Inflammatory macrophage (primary cell): ENCODE measurements at places on chromosomes 3 and 15.

DNA sequence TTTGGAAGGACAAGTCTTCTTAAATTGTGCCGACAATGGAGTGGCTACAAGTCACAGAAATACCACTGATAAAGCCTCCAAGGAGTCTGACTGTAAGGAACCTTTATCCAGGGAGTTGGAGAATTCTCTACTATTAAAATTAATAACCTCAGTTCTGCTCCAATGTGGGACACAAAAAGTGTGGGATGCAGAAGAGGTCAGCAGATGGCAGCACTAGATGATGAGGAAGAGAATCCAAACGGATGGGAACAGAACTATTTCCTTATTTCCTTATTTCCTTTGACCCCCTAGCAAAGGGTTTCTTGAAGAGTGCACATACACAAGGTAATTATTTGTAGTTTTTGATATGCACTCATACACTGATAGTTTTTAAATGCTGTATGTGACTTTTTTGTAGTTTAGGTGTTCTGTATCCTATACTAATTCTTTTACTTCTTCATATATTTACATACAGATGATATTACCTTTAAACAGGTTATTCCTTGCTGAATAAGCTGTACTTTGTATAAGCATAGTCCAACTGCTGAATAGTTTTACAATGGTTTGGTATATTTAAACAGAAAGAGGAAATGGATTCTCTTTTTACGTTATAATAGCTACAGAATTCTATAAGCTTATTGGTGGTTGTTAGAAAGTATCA lies 25.6 kb upstream of the NLGN1 start:
- peak; percentile 26 for DNase-seq

DNA sequence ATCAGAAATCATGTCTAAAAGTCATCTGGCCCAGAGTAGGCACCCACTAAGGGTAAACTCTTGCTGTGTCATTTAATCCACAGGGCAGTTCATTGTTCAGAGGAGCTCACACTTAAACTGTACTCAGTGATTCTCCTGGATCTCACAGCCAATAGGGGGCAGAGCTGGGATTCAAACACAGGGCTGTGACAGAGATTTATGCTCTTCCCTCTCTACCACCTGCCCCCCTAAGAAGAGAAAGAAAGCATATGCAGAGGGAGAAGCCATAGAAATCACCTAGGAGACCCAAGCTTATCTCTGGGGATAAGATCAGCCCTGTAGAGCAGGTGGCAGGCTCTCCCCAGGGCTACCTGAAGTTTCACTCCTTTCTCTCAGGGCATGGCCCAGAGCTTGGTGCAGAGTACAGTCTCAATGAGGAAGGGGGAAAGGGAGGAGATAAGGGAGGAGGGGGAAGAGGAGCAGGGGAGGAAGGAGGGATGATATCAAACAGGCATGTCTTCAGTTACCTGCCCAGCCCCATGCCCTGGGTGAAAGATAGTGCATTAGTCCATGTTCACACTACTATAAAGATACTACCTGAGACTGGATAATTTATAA lies 51.8 kb upstream of the ADPGK start:
- DNase-seq, result no peak

DNA sequence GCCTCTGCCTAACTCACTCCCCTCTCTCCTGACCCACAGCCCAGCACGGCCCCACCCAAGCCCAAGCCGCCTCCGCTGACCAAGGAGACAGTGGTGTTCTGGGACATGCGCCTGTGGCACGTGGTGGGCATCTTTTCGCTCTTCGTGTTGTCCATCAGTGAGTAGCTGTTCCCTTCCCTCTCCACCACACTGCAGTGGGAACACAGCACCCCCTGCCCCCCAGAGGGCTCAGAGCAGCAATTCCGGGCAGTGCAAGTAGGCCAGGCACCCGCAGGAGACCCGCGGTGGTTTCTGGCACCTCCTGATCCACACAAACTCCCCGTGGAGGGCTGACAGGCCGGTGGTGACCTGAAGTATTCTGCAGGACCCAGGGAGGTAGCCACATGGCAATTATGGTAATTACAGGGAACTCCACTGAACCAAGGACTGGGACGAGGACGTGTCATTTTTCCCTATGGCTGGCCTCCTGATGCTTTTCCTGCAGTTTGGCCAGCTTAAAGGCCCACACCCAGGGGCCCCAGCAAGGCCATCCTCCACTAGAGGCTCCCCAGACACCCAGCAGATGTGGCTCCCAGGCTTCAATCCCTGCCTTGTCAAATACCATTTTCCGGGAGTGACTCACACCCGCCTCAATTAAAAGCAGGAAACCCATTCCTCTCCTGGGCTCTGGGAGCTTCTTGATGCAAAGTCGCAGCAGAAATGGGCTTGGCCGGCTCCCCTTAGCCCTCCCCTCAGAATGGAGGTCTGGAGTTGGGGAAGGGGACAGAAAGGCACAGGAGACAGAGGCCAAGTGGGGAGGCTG lies 4.8 kb downstream of the TMIE start:
- DNase-seq, result no peak

GRCh38 chr3:126926684-126927400 lies 56.1 kb upstream of the PLXNA1 start:
- peak; percentile 87 for DNase-seq

DNA sequence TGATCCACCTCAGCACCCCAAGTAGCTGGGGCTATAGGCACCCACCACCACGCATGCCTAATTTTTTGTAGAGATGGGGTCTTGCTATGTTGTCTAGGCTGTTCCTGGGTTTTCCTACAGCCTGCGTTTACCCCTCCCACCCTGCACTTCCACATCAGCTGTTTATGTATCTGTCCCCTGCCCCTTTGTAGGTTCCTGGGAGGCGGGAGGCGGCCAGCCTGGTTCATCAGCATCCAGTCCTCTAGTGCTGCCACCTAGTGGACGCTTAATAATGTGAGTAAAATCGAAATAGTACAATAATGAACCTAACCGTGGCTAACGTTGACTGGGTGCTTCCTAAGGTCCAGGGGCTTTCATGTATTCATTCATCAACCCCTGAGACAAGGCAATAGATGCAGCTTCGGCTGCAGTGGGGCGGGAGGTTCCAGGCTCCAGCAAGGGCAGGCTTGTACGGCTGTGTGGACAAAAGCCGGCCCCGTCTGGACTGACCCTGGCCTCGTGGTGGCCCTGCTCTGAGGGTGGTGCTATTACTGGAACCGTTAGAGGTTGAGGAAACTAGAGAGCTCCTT lies 1.2 kb upstream of the LCTL start:
- DNase-seq, result peak; percentile 67

- no peak for DNase-seq
These were observed 7.9 kb upstream of the TSEN2 start for GRCh38 chr3:12476238-12476897.

GRCh38 chr3:70832089-70832833 lies 519.8 kb upstream of the MDFIC2 start:
- no peak for DNase-seq

GRCh38 chr3:43379343-43379742 lies 93.0 kb downstream of the SNRK start:
- DNase-seq, result no peak

DNA sequence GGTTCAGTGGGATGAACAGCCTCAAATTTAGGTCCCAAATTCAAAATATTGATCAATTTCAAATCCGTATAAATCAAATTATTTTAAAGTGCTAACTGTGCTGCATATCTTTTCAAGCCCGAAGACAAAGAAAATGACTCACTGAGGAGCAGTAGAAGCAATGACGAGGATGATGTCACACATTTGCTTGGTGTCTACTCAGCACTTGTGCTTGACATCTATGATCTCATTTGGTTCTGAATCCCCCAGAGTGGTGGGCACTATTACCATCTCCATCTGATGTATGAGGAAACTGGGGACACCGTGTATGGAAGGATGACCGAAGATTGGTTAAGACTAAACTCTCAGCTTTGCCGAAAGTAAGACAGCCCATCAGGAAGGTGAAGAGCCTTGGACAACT lies 136.5 kb upstream of the CHRNA7 start:
- DNase-seq, result no peak

GRCh38 chr3:187750006-187750512 lies 4.8 kb upstream of the BCL6 start:
- no peak for DNase-seq

- DNase-seq, result peak; percentile 84
These were observed 69.4 kb downstream of the B3GALNT1 start for GRCh38 chr3:161035711-161036110.

DNA sequence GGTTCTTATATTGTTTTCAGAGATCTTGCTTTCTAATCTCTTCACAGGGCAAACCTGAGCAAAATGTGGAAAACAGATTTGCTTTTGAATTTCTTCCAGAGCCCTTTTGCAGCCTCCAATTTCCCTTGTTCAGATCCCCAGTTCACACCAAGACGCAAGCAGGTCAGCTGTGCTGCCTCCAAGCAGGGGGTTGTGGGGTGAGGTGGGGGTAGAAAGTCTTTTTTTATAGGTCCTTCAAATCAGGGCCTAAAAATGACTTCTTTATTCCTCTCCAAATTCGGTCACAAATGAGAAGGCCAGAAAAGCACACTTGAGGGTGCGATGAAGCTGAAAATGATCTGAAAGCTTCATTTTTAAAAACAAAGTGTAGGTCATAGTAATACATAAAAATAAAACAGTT lies 26.3 kb upstream of the AVEN start:
- DNase-seq, result no peak

GRCh38 chr3:37991823-37992222 lies 1.2 kb downstream of the VILL start:
- no peak for DNase-seq

DNA sequence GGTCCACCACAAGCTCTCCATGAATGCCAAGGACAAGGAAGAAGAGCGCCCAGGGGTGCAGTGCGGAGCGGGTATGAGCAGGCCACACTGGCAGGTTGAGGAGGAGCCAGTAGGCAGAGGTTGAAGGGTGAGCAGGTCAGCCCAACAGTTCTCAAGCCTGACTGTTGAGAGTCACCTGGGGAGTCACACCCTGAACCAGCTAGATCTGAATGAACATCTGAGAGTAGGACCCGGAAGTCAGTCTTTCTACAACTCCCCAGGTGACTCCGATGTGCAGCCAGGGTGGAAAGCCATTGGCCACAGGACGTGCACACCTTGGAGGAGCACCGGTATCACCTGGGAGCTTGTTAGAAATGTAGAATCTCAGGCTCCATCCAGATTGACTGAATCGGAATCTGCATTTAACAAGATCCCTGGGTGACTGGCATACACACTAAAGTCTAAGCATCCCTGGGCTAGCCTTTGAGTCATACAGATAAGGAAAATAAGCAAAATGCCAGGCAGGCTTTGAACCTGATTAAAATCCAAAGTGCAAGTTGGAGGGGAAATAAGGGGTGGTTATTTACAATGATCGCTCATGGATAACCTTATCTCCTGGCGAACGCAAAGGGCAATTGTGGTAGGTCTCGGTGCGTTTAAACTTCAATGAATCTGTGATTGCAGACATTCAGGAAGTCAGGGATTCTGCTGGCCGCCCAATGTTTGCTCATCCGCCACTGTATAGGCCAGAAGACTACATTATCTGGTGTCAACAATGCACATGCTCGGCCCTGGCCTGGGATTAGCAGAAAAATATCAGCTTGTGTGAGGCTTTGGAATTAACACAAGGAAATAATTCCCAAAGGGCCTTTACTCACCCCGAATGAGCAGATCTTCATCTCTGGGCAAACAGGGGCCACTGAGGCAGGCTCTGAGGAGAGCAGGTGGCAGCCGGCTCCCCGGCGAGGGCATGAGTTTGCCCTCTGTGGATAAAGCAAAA lies 11.7 kb upstream of the LYZL4 start:
- DNase-seq, result no peak

- DNase-seq, result peak; percentile 63
These were observed 6.9 kb downstream of the CYFIP1 start for GRCh38 chr15:22973286-22973685.

GRCh38 chr3:8143186-8143585 lies 358.4 kb upstream of the LMCD1 start:
- DNase-seq, result no peak

DNA sequence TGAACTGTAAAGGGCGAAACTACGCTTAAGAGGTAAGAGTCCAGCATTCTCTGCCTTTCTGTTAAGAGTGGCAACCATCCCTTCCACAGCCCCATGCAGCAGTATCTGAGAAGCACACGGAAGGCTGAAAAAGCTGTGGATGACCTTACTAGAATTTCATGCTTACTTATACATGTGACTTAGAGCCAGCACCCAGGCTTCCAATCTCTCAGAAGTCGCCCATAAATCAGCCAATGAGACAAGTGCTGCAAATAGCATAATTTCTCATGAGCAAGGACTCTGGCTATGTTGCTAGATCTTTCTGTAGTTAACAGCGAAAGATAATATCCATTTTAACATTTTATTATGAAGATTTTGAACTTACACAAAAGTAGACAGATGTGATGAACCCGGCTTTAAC lies 65.3 kb downstream of the IGF2BP2 start:
- DNase-seq, result no peak

- DNase-seq, result no peak
These were observed 6.7 kb downstream of the ARGFX start for GRCh38 chr3:121574449-121574848.

DNA sequence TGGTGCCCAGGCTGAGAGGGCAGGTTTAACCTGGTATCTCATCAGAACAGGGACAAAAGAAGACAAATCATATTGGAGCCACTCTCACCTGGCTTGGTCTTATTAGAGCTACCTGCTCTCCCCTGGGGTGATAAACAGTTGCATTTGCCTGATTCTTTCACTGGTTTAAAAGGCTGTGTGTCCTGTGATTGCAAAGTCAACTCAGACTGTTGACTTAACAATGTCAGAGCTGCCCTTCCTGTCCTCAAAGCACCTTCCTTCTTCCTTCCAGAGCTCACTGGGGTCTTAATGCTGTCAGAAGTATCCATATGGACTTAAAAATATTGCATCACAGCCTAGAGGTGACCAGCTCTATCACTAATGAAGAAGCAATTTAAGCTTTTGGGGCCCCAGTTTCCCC lies 50.5 kb upstream of the MINAR1 start:
- no peak for DNase-seq

DNA sequence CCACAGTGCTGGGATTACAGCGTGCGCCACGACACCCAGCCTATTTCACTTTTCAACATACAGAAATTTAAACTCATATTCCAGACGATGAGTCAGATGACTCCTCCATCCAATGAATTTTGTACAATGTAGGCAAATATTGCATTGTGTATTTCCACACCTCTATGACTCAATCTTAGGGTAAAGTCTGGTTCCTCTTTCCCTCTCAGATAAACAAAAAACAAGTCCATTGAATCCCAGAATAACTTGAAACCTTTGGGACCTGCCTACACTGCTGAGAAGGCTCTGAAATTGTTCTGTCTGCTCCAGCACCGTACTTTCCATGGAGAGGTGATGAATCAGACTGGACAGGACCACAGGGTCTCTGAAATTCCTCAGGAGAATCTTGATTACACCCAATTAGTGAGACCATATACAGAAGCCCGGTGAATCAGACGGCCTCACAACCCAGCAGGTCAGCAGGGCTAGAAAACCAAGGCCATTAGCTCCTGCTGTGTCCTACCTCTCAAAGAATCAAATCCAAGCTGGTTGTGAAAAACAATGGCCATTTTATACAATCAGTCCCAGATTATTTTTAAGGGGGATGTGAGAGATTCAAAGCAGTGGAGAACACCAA lies 112.6 kb downstream of the ERC2 start:
- DNase-seq, result peak; percentile 67

GRCh38 chr3:123941542-123941941 lies 19.5 kb downstream of the CCDC14 start:
- no peak for DNase-seq
